ENCODE measurements at places on chromosomes 3 and 15. TPM values are rescaled to one million over a fixed set of nuclear protein-coding genes. Genes with fewer than 3 reads are reported as not detected.

Gene STARD5
- total RNA-seq, result 3.4 TPM

Gene PARP3
- 25.5 TPM for total RNA-seq

Gene DAG1
- total RNA-seq, result 49.9 TPM

Gene FETUB
- total RNA-seq, result 0.47 TPM

Gene PLOD2
- 149 TPM for total RNA-seq

Gene TEX55
- total RNA-seq, result not detected

Gene FEZF2
- not detected for total RNA-seq

Gene GOLGA8M
- total RNA-seq, result 1.6 TPM

Gene USP4
- total RNA-seq, result 54.1 TPM

Gene MAGEL2
- not detected for total RNA-seq

Gene GOLGA8J
- not detected for total RNA-seq

Gene SHC4
- 0.49 TPM for total RNA-seq

Gene RPP25
- total RNA-seq, result not detected

Gene C3orf22
- not detected for total RNA-seq

Gene CYP11A1
- total RNA-seq, result not detected

Gene LSMEM2
- total RNA-seq, result not detected

Gene ACOX2
- total RNA-seq, result 4.3 TPM

Gene DMXL2
- 13.6 TPM for total RNA-seq

Gene EFCC1
- not detected for total RNA-seq

Gene FRMD5
- 0.98 TPM for total RNA-seq

Gene PLSCR2
- total RNA-seq, result not detected

Gene CADM2
- total RNA-seq, result not detected

Gene RTP1
- not detected for total RNA-seq

Gene BCHE
- total RNA-seq, result not detected

Gene CPNE9
- total RNA-seq, result not detected

Gene ATR
- 27.2 TPM for total RNA-seq

Gene MYRIP
- total RNA-seq, result 0.19 TPM

Gene SFMBT1
- 11.5 TPM for total RNA-seq

Gene SLC12A8
- 8.5 TPM for total RNA-seq

Gene MNS1
- 1.5 TPM for total RNA-seq

Gene CHDH
- total RNA-seq, result 0.49 TPM

Gene GHSR
- total RNA-seq, result not detected

Gene NDUFAF3
- 77.8 TPM for total RNA-seq

Gene TEX9
- total RNA-seq, result 6.3 TPM

Gene NR1I2
- total RNA-seq, result not detected

Gene SLC15A2
- total RNA-seq, result 0.79 TPM

Gene WHAMM
- total RNA-seq, result 10.1 TPM

Gene SIDT1
- 0.22 TPM for total RNA-seq

Gene SPATA12
- 0.12 TPM for total RNA-seq

Gene GOLGA8S
- total RNA-seq, result 0.16 TPM

Gene SAMMSON
- total RNA-seq, result not detected

Gene CCR9
- not detected for total RNA-seq

Gene KNG1
- total RNA-seq, result not detected

Gene MOBP
- 0.21 TPM for total RNA-seq

Gene ABHD10
- total RNA-seq, result 26.0 TPM

Gene XCR1
- not detected for total RNA-seq

Gene ISY1
- 57.8 TPM for total RNA-seq

Gene LMCD1
- 0.83 TPM for total RNA-seq

Gene FGD5
- total RNA-seq, result not detected

Gene CCR8
- total RNA-seq, result not detected

Gene MRAS
- total RNA-seq, result 5.2 TPM

Gene ADAMTS9
- 0.86 TPM for total RNA-seq

Data from MCF 10A (cell line).